ENCODE measurements at places on chromosomes 2 and 18.

DNA sequence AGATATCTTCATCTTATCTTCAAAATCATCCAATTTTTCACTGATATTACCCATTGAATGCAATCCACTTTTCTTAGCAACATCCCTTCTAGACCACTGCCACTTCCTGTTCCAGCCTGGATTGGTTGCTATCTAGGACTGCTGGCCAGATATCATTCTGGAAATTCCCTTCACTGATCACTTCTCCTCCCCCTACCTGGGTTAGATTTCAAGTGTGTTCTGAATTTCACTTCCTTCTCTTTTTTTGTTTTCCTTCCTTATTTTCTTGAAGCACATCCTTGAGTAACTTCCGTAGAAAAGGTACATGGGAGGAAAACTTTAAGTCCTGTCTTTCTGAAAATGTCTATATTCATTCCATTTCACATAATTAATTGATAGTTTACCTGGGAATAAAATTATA, 82.0 kb upstream of the IL1R2 start:
- no peak for DNase-seq

- no peak for DNase-seq
Observed at GRCh38 chr2:180494286-180494685, 486.1 kb upstream of the UBE2E3 start.

DNA sequence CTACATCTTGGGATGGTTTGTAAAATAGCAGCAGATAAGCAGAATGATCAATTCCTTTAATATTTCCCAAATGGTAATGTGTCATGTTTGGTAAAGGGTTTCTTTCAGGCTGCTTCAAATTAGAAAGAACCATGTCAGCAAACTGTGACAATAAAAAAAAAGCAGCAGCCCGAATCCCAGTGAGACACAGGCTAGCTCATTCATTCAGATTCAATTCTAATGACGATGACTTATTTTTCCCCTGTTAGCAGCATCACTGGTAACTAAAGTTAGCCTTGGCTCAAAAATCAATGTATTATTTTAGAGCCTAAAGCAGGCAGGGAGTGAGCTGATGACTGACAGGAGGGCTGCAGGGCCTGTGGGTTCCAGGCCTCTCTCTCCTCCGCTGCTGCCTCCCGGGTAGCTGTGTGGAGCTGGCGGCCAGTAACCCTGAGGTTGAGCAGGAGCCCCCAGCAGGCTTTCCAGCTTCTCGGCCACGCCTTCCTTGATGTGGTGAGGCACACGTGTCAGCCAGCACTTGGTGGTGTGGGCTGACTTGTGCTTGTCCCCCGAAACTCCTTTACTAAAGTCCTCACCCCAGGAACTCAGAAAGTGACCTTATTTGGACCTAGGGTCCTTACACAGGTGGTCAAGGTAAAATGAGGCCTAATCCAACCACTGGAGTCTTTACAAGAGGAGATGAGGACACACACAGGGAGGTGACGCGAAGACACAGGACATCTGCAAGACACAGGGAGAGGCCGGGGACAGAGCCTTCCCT, 120.5 kb upstream of the HS6ST1 start:
- no peak for DNase-seq

DNA sequence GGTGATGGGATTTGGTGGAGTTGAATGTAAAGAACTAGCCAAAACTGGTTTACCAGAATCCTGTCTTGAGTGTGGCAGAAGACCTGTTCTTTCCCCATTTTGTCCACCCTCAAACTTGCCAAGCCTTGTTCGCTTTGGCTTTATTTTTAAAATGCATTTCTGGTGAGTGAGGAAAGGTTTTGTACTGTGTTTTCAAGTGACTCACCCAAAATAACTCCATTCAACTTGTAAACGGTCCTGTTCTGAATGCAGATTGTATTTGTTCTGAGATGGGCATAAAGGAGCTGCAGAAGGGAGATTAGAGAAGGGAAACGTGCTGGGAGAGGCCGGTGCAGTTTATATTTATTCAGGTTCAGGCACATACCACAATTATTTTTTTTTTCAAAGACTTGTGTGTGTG, 5.3 kb upstream of the ITPRID2 start:
- DNase-seq, result no peak

GRCh38 chr2:24920098-24920808, at the start of gene ADCY3:
Gene ADCY3, minus strand, starts transcription at chr2:24920237. Its CDS starts 1,250 bp downstream, at chr2:24918987.
- peak; percentile 60 for DNase-seq

DNA sequence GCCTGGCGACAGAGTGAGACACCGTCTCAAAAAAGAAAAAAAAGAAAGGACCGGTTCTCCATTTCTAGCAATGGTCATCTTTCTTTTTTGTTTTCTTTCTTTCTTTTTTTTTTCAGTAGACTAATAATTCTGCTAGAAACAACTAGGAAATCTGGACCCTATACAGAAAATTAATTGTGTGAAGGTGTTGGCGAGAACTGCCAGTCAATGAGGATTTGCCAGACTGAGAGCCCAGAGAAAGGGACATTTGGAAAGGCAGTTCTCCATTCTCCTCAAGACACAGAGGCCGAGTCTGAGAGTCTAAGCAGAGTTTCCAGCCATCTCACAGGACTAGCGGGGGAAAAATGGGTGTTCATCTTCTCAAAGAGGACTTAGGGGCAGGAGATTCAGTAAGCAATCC, 123.6 kb upstream of the GPC1 start:
- DNase-seq, result no peak

DNA sequence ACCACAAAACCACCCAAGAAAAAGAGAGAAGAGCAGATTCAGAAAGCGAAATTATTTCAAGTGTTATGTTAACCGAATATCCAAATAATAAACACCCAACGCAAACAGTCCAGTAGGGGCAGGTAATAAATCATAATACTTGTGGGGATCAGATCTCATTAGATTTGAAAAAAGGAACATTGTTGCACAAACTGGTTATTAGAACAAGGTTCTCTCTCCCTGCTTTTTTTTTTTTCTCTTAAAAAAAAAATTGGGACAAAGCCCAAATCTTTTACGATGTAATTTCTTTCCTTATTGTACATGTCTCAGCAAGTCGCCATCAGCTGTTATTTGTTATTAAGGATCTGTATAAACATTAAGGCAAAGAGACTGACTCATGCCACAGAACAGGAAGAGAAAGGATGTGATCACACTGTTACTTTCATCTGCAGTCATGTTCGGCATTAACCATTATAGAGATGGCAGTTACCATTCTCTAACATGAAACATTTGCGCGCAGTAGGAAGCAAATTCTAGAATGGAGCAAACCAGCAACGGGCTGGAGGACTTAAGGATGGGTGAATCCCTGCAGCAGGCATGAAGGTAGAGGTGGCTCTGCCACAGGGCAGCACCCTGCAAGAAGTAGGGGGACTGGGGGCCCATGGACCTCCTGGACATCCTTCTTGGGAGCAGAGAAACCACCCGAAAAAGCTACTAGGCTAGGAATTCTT, 42.0 kb downstream of the EPHA4 start:
- no peak for DNase-seq

DNA sequence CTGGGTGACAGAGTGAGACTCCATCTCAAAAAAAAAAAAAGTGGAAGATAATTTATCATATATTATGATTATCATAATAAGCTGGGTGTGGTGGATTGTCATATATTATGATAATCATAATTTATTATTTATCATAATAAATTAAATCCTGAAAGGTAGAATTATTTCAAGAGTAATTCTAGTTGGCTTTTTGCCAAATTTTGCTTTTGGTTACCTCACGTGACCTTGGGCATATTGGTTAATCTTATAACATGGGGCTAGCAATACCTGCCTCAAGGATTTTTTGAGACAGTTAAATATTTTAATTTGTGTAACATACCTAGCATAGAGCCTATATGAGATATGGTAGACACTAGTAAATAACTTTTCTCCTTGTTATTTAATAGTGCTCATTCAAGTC, 111.3 kb upstream of the TTC27 start:
- DNase-seq, result no peak

DNA sequence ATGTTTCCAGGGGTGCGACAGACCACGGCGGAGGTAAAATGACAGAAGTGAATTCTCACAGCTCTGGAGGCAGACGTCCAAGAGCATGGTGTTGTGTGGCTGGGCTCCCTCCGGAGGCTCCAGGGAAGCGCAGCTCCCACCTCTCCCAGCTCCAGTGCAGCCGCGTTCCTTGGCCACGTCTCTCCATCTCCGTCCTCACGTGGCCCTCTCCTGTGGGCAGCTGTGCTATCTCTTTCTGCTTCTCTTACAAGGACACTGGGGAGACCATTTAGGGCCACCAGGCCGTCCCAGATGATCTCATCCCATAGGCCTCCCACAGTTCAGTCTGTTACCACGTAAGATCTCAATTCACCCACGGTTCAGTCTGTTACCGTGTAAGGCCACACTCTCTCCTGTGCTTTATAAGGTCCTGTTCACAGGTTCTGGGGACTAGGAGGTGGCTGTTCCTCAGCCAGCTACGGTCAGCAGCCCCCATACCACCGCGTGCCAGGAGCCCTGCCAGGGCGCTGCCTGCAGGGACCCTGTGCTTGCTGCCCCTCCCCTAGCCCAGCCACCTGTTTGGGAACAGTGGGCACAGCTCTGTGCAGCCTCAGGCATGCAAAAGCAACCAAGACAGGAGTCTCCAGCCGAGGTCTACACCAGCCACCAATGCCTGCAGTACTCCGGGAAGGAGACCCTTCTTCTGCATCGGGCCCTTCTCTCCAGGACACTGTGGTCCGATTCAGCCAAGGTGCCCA, 2.9 kb upstream of the MAB21L4 start:
- no peak for DNase-seq

GRCh38 chr18:53817976-53818950, 406.2 kb downstream of the MBD2 start:
- no peak for DNase-seq
